NCI-H2029 (cell line): ENCODE measurements at places on chromosomes 3 and 15.
A peak's percentile ranks its signal among the peaks of the same experiment; 100 is the strongest.

DNA sequence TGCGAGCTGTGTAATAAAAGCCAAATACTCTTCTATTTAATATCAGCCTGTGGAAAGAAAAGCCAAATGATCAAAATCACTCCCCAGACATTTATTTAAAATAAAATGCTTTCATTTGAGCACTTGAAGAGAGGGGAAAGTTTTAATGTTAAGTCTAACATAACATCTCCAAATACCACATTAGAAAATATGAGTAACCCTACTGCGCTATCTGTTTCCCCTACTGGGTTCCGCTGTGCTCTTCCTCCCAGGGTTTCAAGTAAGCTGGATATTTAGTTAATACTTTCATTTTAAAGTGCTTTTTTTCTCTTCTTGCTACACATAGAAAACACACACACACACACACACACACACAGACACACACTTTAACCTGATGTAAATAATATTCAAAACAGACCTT lies 6.7 kb upstream of the VGLL4 start:
- DNase-seq: no peak

GRCh38 chr3:52779011-52779836 lies 1.8 kb downstream of the ITIH1 start:
- DNase-seq: no peak

GRCh38 chr15:89143503-89144162 lies 55.4 kb downstream of the ABHD2 start:
- DNase-seq: peak; percentile 35

- no peak for DNase-seq
These were observed 219.7 kb downstream of the WNT5A start for GRCh38 chr3:55267206-55267930.

DNA sequence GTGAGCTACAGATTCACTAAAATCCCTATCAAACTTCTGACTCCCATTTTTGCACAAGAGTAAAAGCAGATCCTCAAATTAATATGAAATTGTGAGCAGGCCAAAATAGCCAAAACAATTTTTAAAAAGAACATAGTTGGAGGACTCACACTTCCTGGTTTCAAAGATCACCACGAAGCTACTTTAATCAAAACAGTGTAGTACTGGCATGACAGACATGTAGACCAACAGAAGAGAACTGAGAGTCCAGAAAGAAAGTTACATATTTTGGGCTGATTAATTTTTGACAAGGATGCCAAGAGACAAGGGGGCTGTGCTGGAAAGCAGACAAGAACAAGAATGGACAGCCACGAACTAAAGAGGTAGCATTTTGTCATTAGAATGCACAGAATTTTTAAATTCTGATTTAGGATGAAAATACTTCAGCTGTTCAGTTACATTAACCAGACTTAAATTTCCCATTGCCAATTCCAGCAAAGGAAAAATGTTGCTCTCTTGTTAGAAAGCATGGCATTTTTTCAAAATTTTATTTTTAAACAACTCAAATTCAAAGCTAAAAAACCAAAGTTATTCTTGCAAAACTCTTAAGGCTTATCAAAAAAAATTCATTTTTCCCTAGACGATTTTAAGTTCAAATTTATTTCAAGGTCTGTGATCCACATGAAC lies 14.0 kb downstream of the RYK start:
- no peak for DNase-seq

DNA sequence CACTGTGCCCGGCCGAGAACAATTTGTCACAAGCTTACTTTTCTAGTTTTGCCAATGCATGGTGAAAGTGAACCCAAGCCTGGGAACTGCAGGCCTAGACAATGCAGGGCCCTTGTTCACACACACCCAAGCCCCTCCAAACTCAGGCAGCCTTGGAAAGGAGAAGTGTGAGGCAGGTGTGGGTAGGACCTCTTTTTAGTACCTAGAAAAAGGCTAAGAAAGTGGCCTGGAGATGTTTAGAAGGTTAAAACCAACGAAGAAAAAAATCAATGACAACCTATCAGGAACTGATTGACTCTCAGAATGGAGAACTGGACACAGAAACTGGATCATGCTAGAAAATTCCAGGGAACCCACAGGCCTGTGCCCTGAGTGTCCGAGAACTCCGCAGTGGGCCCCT lies 18.8 kb downstream of the IDH2 start:
- DNase-seq: no peak

DNA sequence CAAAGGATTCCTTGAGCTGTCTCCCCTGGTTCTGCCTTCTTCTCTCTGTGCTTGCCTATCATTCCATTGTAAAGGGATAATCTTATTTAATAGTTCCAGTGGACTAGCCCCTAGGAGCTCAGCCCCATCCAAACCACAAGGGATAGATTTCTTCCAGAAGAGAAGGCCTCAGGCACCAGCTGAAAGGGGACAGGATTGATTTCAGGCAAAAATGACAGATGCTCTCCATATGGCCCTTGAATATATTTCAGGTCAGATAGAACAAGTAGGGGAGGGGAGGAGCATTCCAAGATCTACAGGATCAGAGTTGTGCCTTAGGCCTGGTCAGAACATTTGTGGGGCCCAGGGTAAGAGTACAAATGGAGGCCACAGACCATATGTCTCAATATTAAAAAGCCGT lies 85.3 kb downstream of the RPLP1 start:
- DNase-seq: no peak

DNA sequence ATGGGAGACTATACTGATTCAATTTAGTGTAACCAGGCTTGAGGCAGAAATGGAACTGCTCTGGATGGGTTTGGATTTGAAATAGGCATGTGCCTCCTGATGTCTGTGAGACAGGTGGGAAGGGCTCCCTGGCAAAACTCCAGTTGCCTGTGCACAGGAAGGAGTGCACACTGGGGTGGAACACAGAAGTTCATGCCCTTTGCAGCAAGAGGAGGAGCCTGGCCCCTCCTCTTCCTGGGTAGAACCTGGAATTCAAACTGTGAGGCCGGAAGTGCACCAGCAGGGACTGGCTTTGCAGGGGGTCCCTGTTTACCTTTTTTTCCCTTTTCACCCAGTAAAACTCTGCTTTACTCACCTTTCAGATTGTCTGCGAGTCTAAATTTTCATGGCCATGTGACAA lies 99.9 kb downstream of the GMPS start:
- DNase-seq: no peak

DNA sequence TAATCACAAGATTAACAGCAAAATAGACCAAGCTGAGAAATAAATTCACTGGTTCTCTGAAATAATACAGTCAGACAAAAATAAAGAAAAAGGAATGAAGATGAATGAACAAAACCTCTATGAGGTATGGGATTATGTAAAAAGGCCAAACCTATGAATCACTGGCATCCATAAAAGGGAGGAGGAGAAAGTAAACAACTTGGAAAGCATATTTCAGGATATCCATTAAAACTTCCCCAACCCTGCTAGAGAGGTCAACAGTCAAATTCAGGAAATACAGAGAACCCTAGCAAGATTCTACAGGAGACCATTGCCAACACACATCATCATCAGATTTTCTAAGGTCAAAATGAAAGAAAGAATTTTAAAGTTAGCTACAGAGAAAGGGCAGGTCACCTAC lies 649.7 kb upstream of the CBLB start:
- DNase-seq: no peak

DNA sequence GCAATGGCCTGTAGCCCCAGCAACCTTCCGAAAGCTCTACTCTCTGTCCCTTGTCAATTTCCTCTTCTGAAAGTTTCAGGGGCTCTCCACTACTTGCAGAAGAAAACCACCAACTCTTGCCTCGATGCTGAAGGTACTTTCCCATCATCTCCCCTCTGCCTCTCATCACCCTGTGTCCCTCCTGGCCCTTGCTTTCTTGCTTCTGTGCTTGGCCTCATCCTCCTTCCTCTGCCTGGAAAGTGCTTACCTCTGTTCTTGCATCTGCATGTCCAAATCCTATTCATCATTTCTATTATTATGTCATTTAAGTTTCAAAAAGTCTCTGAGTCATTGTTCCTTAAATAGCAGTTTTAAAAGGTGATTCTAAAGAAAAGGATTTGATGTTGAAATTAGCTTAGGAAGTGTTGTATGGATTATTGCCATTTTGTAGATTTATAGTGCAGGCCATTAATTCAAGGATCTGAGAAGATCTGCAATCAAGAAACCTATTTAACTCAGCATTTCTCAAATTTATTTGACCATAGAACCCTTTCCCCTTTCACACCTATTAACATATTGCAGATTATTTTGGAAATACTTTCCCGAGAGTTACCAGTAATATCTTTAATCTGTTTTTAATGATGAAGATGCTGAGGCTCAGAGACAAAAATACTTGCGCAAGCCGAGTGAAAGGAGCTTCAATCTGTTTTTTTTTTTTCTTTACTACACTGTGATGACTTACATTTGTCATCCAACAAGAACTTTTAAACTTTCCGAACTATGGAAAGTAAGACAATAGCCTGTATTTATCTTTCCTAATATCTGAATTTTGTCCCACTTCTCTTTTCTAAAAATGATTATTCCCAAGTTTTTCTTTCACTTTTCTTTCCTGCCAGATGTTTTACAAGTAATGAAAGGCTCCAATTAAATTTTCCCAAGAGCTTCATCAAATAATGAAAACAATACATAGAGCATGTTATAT lies 22.3 kb upstream of the CFAP161 start:
- DNase-seq: no peak

- DNase-seq: no peak
These were observed 75.2 kb downstream of the NEO1 start for GRCh38 chr15:73127302-73127936.

DNA sequence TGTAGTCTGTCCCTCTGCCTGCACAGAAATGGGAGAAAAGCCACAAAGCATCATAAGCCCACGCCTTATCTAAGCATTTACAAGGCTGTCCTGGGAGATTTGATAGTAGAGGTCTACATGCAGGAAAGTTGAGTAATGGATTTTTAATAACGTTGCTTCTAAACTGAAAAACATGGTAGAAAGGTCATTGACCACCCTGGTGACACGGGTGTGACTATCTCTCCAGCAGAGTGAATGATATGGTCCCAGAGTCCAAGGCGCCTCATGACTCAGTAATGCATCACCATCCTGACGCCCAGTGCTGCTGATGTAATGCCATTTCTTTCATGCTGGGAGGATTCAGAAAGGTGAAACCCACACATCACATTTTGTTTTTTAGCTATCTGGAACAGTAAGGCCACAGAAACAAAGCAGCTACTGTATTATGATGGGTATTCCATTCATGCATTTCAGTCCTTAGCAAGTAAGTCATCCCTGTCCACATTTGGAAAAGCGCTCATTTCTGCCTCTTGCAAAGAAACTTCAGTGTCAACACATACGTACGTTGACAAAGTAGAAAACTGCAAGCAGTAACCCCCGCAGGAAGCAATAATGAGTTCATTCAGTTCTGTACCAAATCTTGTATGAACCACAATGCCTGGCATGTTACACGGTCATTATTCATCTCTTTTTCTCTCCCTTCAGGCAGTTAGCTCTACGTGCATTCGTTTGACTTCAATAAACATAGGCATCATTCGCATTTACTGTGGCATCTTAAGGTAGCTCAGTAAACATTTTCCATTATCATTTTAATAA lies 483.5 kb downstream of the GABRG3 start:
- DNase-seq: no peak

DNA sequence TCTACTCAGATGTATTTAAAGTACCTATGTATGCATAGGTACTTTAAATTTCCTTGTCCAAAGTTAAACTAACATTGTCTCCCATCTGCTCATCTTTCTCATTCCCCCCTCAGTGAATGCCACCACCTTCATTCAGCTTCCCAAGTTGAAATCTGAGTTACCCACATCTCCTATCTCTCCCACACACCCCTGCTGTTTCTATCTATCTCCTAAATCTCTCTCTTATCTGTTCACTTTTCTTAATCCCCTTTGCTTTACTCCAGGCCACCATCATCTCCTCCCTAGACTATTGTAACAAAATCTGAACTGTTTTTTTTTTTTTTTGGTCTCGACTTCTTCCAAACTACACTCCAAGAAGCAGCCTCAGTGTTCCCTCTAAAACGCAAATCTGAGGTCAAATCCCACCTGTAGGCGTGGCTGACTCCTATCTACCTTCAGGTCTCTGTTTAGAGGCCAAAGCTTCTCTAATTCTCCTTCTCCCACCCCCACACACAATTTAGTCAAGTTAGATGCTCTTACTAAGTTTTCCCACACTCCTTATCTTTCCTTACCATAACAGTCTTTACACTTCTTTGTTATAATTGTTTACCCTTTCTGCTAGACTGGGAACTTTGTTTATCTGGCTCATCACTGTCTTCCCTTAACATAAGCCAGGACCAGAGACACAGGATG lies 3.5 kb upstream of the NEO1 start:
- no peak for DNase-seq

DNA sequence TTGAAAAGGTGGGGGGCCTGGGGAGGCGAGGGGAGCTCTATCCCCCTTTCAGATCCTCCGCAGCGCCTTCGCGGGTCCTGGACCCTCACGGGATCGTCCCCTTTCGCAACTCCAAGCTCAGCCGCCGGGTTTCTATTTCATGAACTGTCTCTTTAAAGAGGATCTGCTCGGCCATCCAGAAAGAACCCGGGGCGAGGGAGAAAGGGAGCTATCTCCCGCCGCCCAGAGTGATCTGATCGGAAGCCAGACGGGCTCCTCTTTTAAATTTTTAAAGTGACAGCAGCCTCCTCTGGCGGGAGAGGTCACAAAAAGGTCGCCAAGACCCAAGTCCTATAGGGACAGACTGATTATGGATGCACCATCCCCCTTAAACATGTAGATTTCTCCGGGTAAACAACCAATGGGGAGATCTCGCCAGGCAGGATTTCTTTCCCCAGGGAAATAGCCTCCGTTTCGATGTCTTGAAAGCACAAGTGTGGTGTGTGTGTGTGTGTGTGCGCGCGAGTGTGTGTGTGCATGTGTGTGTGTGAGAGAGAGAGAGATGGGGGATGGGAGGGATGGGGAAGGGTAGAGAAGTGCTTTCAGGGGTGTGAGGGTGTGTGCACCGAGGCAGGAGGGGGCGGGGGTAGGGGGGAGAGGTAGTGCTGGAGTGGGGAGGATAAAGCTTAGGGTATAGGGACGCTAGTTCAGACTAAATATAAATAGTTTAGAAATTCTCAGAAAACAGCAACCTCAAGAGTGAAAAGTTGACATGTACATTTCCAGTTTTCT lies 516.1 kb downstream of the MECOM start:
- DNase-seq: peak; percentile 32

DNA sequence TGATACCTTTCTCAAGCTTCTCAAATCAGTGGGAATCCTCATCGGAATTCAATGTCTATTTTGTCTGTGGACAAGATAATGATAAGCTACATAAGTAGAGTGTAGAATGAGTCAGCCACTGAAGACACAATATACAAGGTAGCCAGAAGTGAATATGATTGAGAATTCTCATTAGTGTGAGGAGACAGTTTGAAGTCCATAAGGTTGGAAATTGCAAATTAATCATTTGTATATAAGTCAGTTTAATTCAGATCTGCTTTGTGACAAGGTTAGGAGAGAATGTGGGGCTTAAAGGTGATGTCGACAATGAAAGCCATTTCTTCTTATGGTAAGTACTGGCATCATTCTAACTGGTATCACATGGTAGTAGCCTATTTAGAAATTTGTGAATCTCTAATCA lies 4.2 kb downstream of the ARPP21 start:
- no peak for DNase-seq

- DNase-seq: no peak
These were observed 445.6 kb upstream of the FRG2C start for GRCh38 chr3:75218577-75218976.
